ENCODE measurements at places on chromosomes 3 and 15. TPM values are rescaled to one million over a fixed set of nuclear protein-coding genes. Genes with fewer than 3 reads are reported as not detected.

GRCh38 chr3:151563305-151563704 is 102.4 kb upstream of the IGSF10 start:
- no peak for DNase-seq

DNA sequence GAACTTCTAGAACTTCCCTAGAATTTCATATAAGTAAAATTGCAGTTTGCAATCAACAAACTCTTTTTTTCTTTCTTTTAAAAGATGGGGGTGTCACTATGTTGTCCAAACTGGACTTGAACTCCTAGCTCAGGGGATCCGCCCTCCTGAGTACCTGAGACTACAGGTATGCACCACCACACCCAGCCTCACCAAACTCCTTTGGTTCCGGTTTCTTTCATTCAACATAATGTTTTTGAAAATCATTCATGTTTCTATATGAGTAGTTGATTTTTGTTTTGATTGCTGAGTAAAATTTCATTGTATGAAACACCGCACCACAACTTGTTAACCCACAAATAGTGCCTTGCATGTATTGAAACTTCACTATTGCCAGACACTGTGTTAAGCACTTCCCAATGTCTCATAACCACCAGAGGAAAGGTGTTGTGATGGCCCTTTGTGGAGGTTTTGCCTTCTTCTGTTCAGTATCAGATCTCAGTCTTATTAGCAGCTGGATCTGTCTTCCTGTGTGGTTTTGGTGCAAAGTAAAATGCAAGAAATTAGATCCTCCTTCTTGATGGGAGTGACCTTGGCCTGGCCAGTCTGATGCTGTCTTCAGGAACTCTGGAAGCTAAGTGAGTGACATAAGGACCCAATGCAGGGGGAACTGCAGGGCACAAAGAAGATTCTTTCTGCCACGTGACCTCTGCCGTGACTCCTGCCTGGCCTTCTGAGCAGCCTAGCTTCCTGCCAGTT is 78.8 kb upstream of the UBE2E1 start:
- DNase-seq: no peak

GRCh38 chr15:57698243-57698642 is 8.3 kb upstream of the POLR2M start:
- no peak for DNase-seq

DNA sequence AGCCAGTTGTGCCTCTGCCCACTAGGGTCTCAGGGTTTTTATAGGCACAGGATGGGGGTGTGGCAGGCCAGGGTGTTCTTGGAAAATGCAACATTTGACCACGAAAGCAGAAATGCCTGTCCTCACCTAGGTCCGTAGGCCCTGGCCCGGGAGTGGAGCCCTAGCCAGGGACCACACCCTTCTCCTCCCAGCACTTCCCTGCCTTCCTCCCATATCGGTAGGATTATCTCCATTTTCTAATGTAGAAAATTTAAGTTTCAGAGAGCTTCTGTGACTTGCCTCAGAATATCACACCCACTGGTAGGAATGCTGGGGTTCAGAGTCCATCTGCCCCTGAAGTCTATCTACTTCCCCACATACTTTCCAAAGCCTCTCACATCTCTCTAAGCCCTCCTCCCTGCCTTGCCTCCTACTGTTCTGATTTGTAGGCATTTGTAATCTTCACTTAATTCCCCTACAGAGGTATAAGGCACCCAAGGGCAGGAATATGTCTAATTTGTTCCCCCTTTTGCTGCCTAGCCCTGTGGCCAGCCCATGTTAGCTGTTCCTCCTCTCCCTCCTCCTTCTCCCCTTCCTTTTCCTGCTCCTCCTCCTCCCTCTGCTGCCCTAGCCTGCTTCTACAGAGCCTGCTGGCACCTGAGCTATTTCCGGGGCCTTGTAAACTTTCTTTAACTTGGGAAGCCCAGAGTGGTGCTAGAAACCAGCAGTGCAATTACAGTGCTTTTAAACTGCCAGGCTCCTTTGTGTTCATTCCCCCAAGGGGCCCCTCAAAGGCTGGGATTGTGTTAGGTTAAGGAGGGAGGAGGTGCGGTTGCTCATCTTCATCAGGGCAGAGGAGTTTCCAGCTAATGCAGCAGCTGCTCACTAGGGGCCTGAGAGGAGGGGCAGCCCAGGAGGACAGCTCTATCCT is 71.1 kb downstream of the MRPL46 start:
- DNase-seq: no peak

DNA sequence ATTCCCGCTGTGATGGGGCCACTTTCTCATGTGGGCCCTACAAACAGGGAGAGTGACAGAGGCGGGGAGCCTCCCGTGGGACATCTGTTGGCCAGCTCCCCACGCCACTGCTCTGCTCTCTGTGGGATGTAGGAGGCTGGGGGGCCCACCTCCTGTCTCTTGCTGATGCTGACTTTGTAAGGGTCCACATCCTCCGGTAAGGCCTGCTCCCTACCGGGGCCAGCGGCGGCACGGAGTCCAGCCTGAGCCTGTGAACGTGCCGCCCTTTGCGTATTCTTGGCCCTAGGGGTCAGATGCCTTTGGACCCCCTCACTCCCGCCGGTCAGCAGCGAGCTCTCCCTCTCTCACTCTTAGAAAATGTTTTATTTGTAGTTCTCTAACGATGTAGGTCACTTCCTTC is 153.2 kb downstream of the LRRC28 start:
- DNase-seq: no peak

- no peak for DNase-seq
These were observed 30.7 kb downstream of the CLEC3B start for GRCh38 chr3:45056608-45057301.

DNA sequence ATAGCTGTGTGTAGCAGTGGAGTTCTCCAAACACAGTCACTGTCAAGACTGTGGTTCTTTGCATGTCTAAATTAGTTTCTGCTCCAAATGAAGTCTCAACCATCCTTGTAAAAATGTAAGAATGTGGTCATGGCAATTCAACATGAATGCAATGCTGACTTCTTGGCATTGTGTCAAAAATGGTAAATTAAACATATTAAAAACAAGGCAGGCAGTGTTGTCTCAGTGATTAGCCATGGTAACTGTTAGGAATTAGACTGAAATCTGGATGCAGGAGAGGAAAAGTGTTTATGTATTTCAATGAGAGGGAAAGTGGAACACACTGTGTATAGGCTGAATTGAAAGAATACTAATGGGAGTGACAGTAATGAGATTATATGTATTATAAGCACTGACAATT is 597.2 kb downstream of the EDEM1 start:
- no peak for DNase-seq

- no peak for DNase-seq
These were observed 360.2 kb downstream of the MAGI1 start for GRCh38 chr3:65678516-65678915.

DNA sequence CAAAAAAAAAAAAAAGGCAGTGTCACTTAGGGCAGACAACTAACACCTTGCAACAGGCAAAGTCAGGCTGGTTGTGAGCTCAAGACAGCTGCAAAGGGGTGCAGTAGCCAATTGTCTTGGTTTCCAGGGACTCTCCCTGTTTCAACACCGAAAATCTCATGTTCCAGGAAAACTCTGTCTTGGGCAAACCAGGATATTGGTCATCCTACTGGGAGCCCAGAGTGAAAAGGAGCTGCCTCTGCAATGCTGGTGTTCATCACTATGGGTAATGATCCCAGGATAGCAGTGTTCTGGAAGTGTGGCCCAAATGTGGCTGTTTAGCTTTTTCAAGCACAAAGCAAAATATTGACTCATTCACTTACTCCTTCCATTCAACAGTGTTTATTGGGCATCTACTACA is 82.6 kb downstream of the ARHGAP31 start:
- DNase-seq: no peak

Gene ADAMTSL3
- total RNA-seq: 3.1 TPM

Gene CCR3
- total RNA-seq: not detected

Gene CASR
- total RNA-seq: not detected

Gene SPTBN5
- 0.61 TPM for total RNA-seq

Gene ASB14
- 0.28 TPM for total RNA-seq

Gene SLC12A8
- total RNA-seq: 0.26 TPM

Gene GOLGA6A
- not detected for total RNA-seq

Gene ACSBG1
- total RNA-seq: not detected

Measured in uterus (tissue), 4 donors.